Skin of body (tissue), 3 donors: ENCODE measurements at places on chromosomes 7 and 10.

- DNase-seq = no peak
Measured at GRCh38 chr7:32140210-32140939, 70.2 kb upstream of the PDE1C start.

- no peak for DNase-seq
Measured at GRCh38 chr10:132616170-132616995, 78.8 kb downstream of the INPP5A start.

- DNase-seq = no peak
Measured at GRCh38 chr10:97849687-97850402, at the start of gene GOLGA7B. Gene GOLGA7B (plus strand): TSS chr10:97849843. CDS start chr10:97850304, 461 bp downstream.

- DNase-seq = no peak
Measured at GRCh38 chr7:11473807-11474424, 358.1 kb downstream of the THSD7A start.

GRCh38 chr7:50685135-50686065 is 97.3 kb downstream of the GRB10 start:
- DNase-seq = peak; percentile 21

- DNase-seq = no peak
Measured at GRCh38 chr10:99798031-99798430, 15.6 kb downstream of the ABCC2 start.

- DNase-seq = no peak
Measured at GRCh38 chr10:11489591-11489990, 121.9 kb downstream of the USP6NL start.

- DNase-seq = no peak
Measured at GRCh38 chr7:666454-667292, 59.8 kb upstream of the DNAAF5 start.

DNA sequence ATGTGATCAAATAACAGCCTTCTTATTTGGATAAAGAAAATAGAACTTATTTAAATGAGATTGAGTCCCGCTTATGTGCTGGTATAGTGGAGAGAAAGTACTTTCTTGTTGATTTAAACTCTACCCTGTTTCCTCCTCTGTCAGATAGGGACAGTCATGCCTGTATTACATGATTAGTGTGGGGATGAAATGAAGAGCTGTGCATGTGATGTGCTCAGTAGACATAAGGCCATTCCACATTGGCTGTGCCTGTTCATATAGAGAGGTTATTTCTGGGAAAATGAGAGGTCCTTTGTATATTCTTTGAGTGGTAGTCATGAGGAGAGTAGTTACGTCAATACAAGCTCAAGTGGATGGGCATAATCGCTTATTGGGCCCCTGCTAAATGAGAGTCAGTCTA is 5.7 kb downstream of the MTURN start:
- no peak for DNase-seq

- no peak for DNase-seq
Measured at GRCh38 chr7:35695473-35695850, 527 bp upstream of the HERPUD2 start.

GRCh38 chr7:70497793-70498192 is 634.2 kb upstream of the GALNT17 start:
- no peak for DNase-seq

GRCh38 chr7:116730097-116731022 is 58.4 kb downstream of the MET start:
- no peak for DNase-seq

GRCh38 chr7:3520206-3520605 is 219.2 kb downstream of the SDK1 start:
- no peak for DNase-seq

DNA sequence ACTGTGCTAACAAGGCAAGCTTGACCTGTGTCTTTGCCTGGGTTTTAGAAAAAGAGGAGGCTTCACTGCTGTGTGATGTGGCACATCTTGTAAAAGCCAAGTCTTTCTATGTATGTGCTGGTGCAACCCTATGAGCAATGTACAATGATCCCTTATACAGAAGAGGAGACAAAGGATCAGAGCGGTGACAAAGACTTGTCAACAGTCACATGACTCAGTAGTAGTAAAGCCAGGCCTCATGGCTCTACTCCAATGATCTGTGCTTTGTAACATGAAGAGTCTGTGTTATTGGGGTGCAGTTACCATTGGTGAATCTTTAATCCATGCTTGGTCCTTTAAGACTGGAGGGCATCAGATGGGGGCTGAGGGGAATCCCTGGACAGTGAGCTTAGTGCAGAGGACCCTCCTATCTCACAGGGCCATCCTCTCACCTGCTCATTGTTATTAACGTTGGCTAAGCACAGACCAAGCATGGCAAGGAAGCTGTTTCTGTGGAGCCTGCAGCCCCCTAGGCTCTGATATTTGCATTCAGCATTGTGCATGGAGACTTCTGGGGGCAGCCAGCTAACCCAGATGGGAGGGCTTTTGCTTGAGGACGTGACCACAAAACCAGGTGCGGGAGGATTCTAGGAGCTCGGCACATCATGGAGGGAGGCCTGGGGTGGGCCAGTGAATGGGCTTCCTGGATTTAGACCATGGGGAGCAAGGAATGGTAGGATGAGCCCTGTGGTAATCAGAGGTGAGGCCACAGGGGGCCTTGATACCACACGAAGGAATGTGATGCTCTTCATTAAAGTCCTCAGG is 308.8 kb upstream of the ZNF32 start:
- DNase-seq = no peak

DNA sequence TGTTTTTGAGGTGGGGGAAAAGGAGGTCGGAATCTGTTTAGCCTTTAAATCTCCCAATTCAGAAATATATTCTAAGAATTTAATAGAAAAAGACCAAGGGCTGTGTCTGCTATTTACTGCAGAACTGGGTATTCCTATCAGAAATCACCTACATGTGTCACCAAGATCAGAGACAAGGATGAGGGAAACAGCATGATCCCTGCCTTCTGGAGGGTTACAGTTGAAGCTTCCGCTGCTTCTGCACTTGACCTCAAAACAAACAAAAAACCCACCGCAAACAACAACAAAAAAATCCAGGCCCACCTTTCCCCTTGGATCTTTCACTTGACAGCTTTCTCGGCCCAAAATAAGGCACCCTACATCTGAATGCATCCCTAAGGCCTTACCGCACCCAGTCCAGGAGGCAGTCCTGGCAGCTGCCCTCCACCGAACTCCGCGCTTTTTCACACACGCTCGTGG is 750 bp upstream of the CDK14 start:
- DNase-seq = peak; percentile 69

DNA sequence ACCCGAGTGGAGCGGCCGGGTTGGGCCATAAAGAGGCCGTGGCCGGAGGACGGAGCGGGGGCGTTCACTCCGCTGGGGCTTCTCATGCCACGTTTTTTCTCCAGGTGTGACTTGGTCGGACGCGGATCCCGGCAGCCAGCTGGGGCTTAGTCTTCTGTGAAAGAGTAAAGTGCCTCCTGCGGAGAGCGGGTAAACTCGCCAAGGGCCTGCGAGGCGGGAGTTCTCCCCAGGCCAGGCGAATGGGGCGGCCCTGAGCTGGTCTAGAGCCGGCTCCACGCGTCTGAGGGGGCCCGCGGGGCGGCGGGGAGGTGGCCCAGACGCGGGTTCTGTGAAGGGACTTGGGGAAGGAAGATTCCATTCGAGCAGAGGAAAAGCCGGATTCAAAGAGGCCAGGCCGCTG is 86.3 kb upstream of the VIPR2 start:
- DNase-seq = no peak

GRCh38 chr10:130221456-130222375 is 85.5 kb downstream of the GLRX3 start:
- no peak for DNase-seq

- no peak for DNase-seq
Measured at GRCh38 chr10:78224602-78225001, 190.9 kb downstream of the RPS24 start.

- DNase-seq = no peak
Measured at GRCh38 chr10:82242778-82243177, 367.8 kb downstream of the NRG3 start.

GRCh38 chr10:114767101-114767985 is 54.2 kb upstream of the FHIP2A start:
- DNase-seq = no peak

DNA sequence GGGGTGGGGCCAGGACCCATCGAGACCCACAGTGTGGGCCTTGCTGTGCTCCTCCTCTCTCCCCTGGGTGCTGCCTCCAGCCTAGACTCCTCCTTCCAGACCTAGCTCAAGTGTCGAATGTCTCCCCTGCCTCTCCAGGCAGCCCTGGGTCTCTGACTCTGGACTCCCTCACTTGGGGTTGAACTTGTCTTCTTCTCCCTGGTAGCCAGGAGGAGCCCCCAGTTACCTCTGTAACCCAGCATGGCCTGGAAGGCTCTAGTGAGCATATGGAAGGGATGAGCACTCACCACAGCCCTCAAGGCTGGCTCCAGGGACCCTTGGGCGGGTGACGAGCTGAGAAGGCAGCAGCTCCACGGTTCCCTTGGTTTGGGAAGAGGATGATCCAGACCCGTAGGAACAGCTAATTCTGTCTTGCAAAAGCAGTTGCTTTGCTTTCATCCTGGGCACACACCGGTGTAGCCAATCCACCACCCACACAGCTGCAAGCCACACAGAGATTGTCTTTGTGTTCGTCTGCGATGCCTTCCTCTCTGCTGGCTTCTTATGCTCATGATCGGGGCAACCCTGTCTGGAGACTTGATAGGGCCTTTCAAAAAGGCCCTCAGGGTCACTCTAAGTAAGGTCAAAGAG is 52.3 kb upstream of the ANTXRL start:
- no peak for DNase-seq

GRCh38 chr10:31697271-31698180 is 231.1 kb downstream of the ARHGAP12 start:
- DNase-seq = peak; percentile 82

GRCh38 chr7:130473289-130473688 is 18.6 kb upstream of the MEST start:
- DNase-seq = no peak

- no peak for DNase-seq
Measured at GRCh38 chr10:8586504-8586903, 532.0 kb downstream of the GATA3 start.

- DNase-seq = no peak
Measured at GRCh38 chr10:17912754-17913153, 39.0 kb upstream of the SLC39A12 start.

- DNase-seq = no peak
Measured at GRCh38 chr10:27723436-27723835, 22.2 kb downstream of the MKX start.

DNA sequence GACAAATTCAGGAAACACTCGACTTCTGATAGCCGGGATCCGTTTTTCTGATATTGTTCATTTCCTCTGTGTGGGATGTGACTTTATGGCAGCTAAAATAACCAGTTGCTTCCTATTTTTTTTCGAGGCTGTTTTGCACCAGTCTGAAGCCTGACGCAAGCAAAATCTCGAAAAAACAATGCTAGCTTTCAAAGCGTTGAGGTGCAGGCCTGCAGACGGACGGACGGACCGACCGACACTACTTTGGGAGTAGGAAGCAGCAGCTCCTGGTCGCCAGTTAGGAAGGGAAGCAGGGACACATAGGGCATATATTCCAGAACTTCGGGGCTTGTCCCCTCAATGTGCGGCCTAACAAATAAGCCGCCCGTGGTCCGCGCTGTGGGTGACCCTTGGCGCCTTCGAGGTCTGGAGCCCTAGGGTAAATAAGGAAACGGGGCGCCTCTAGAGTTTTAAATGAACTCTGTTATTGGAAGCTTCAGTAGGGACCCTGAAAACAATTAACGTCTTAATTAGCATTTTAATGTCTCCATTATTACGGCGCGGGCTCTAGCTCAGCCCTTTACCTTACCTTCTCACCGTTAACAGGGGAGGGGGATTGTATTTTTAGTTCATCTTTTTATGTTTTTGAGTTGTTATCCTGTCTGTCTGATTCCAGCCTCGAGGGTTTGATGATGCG is 1.3 kb downstream of the HHEX start:
- DNase-seq = no peak

DNA sequence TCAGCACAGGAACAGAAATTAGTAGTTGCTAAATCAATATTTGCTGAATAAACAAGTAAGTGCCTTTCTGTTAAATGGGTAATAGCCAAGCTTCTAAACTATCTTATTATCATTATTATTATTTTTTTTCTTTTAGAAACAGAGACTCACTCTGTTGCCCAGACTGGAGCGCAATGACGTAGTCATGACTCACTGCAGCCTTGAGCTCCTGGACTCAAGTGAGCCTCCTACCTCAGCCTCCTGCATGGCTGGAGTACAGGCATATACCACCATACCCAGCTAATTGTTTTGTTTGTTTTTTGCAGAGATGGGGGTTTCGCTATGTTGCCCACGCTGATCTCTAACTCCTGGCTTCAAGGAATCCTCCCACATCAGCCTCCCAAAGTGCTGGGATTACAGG is 12.3 kb upstream of the ELN start:
- DNase-seq = no peak

DNA sequence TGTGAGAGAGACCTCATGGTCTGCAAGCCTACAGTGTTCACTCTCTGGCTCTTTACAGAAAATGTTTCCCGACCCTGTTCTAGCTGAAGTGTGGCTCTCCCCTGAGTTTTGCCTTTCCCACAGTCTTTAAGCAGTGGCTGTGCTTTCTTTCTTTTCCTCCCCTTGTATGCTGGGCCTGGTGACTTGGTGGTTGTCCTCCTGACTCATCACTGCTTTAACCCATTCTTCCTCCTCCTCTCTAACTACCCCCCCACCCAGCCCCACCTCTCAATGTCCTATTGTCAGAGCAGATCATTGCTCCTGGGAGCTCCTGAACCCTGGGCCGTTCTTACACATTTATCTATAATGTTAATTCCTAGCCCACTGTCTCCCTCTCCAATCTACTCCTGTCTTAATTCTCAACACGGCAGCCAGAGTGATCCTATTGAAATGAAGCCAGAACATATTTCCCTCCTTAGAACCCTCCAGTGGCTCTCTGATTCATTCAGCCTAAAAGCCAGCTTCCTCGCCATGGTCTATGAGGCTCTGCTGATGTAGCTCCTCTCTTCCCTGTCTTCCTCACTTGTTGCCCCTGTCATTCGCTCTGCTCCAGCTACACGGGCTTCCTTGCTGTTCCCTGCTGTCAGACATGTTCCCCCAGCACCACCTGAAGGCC is 55.0 kb downstream of the DENND11 start:
- no peak for DNase-seq

GRCh38 chr10:95742485-95742884 is 13.5 kb upstream of the ENTPD1 start:
- DNase-seq = peak; percentile 41

DNA sequence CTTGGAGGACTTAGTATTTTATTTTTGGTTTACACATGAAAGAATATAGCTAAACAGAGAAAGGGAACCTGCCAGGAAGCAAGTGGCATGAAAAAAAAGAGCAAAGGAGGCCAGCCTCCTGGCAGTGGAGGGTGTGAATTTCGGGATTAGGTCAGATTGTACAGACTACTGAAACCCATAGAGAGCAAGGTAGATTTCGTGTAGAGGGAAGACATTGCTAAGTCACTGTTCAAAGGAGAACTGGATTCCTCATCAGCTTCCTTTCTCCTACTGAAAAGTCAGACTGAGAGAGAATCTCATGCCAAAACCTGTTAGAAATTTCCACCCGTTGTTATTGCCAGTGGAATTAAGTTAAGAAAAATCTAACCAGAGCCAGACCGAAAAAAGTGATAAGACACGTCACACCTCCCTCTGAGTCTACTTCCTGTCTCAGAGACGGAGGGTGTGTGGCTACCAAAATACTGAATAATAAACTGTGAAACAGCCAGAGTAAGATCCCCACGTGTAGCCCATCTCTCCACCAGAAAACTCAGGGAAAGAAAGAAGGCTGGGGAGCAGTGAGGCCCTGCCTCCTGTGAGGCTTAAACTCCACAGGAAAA is 118.8 kb downstream of the SKIDA1 start:
- no peak for DNase-seq

- DNase-seq = no peak
Measured at GRCh38 chr10:90658791-90659190, 199.0 kb downstream of the HTR7 start.
